Camera-type eye (tissue), 1 donor: ENCODE measurements at places on chromosomes 4 and X. TPM values are rescaled to one million over a fixed set of nuclear protein-coding genes. Genes with fewer than 3 reads are reported as not detected.

Gene FGG
- not detected for total RNA-seq

Gene SHROOM3
- 51.4 TPM for total RNA-seq

Gene IL13RA2
- 1.6 TPM for total RNA-seq

Gene NSUN7
- total RNA-seq, result 10.5 TPM

Gene MAGEA2
- not detected for total RNA-seq

Gene SRPX
- total RNA-seq, result 50.5 TPM

Gene ZBED1
- total RNA-seq, result 45.2 TPM
